Fibroblast of lung (primary cell): ENCODE measurements at places on chromosomes 3 and 15.

- DNase-seq = peak; percentile 13
Observed at GRCh38 chr3:8503871-8504610, 2.4 kb downstream of the LMCD1 start.

- peak; percentile 74 for DNase-seq
Observed at GRCh38 chr15:45022871-45023658, at the start of gene SORD. Gene SORD (plus strand): TSS chr15:45023195. CDS start chr15:45023284, 89 bp downstream.

DNA sequence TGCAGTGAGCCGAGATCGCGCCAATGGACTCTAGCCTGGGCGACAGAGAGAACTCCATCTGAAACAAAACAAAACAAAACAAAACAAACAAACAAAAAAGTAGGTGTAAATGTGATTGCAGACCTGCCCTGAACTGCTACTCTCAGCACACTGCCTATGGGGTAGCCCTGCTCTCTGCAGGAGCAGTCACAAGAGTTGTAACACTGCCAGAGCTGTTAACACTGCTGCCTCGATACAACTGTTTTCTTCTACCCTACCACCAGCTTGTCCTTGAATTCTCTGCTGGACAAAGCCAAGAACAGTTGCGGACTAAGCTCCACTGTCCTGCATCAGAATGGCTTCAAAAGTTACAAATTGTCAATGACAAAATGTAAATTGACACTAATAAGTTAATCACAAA, 89.3 kb downstream of the ALCAM start:
- DNase-seq = no peak

DNA sequence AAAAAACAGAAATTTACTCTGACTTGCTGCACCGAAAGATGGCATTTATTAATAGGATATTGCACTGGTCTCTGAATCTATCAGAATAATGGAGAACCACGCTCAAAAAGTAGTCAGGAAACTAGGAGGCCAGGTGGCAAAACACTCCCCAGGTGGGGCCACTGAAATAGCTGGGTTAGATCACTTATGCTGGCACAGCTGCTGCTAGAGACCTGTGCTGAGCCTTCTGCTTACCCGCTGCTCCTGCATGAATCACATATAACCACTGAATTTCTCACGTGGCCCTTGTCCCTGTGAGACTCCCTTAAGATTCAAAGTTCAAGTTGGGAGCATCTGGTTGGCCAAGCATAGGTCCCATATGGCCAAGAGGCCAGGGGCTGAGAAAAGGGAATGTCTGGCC, 66.0 kb upstream of the OXTR start:
- DNase-seq = no peak

GRCh38 chr15:89553632-89554031, 21.6 kb upstream of the TICRR start:
- DNase-seq = no peak

DNA sequence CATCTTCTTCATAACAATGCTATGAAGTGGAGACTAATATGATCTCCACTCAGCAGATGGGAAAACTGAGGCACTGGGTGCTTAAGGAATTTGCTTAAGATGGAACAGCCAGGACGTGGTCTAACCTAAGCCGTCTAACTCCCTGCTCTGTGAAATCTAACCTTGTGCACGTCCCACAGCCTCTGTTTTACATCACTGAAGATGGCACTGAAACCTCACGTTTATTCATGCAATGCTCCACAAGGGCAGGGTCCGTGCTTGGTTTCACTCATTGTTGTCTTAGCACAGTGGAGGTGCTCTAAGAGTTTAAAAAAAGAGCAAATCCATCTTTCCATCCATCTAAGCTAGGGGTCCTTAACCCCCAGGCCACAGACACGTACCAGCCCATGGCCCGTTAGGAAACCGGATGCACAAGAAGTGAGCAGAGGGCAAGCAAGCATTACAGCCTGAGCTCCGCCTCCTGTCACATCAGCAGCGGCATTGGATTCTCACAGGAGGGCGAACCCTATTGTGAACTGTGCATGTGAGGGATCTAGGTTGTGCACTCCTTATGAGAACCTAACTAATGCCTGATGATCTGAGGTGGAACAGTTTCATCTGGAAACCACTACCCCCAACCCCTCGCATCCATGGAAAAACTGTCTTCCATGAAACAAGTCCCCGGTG, 118.0 kb downstream of the FOXP1 start:
- no peak for DNase-seq

GRCh38 chr3:32821686-32822296, 4.0 kb downstream of the TRIM71 start:
- DNase-seq = no peak

DNA sequence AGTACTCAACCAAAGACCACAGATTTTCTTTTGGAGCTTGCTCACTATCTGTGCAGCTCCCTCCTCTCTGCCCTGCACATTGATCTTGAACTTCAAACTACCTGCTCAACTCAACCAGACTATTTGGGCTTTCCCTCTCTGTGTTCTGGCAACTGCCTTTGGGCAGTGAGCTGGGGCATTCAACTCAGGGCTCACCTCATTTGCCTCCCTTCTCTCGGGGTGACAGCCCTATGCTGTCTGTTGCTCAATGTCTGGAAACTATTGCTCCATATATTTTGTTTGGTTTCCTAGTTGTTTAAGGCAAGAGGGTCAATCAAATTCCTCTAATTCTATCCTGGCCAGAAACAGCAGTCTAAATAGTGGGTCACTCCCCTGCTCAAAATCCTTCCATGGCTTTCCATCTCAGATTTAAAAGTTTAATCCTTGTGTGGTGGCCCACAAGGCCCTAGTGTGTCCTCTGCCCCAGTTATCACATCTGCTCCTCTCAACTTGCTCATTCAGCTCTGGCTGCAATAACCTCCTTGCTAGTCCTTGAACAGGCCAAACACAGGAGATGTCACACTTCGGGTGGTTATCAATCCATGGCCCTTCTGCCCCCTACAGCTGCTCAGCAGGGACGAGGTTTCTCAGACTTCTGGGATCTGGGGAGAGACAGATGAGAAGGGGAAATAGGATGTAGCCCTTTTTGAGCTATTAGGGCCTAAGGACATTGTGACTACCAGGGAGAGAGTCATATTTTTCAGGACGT, 67.8 kb downstream of the SNRK start:
- no peak for DNase-seq

DNA sequence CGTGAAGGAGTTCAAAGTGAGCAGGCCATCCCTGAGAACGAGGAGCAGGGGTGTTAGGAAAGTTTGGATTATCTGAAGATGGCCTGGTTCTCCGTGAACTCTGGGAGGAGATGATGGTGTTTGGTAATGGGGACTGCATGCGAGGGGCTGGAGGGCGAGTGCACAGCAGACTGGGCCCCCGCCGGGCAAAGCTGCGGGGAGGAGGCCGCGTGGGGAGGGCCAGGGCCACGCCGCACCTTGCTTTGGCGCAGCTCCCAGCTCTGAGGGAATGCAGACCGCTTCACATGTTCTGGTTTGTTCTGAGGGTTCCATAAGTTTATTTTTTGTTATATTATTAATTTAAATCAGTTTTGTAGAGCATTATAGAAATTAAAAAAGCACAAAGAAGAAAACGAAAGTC, 22.2 kb downstream of the SLC6A1 start:
- DNase-seq = no peak

GRCh38 chr3:183117056-183117455, 17.8 kb upstream of the MCCC1 start:
- no peak for DNase-seq

GRCh38 chr3:105493305-105493892, 126.7 kb downstream of the ALCAM start:
- no peak for DNase-seq

DNA sequence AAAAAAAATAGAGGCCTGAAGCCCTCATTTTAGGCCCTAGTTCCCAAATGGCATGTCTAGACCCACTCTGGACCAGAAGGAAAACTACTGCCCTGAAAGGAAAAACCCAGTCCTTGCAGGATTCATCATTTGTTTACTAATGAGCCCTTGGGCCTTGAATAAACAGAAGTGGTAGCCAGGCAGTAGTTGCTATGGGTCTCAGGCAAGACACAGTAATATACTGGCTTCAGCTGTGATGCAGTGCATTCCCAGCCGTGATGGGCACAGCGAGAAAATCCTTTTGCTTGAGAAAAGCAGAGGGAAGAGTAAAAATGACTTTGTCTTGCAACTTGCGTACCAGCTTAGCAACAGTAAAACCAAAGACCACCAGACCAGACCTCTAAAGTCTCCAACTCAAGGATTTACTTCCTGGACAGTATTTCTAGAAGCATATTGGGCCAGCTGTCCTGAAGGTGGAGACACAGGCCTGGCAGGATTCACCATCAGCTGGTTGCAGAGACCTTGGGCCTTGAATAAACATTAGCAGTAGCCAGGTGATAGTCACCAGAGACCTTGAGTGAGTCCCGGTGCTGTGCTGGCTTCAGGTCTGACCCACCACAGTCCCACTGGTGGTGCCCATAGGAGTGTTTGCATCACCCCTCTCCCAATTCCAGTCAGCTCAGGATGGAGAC, 208.3 kb upstream of the SLITRK3 start:
- DNase-seq = no peak

DNA sequence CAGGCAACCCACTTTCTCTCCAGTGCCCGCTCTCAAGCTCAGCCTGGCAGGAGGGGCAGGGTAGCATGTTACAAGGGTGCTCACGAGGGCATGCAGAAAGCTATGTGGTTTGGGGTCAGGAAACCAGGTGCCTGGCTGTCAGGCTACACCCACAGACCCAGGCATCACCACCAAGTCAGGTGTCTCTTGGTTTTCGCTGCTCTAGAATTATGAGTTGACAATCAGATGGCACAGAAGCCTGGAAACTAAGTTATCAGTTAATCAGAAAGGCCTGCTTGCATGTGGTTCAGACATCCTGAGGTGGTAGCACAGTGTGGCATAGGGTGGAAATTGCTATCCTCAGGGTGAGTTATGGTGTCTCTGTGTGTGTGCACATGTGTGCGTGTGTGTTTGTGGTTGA, 16.2 kb upstream of the CCR9 start:
- DNase-seq = no peak

DNA sequence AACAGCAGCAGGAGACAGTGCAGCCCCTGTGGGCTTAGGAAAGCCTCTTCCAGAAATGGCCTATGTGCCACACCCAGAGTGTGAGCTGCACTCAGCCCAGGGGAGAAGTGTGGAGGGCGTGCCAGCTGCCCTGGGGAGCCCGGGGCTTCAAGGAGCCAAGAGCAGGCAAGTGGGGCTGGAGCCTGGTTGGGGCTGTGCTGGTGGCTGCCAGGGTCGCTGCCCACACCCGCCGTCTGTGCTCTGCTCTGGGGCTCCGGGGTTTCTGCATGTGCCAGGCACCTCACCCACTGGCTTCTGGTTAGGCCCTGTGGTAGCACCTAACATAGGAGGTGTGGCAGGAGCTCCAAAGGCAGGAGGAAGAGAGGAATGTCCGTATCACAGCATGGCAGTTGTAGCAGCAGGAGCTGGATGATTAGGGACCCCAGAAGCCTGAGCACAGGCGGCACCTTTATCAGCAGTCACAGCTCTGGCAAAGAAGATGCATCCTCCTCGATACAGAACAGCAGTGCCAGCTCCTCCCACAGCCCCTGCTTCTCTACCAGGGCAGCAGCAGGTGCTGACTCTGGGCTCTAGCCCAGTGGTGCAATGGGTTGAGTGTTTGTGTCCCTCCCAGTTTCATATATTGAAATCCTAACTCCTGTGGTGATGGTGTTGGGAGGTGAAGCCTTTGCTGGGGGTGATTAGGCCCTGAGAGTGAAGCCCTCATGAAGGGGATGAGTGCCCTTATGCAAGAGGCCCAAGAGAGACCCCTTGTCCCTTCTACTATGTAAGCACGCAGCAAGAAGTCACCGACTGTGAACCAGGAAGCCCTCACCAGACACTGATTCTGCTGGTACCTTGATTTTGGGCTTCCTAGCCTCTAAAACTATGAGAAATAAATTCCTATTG, 70.0 kb upstream of the KLF13 start:
- DNase-seq = no peak

DNA sequence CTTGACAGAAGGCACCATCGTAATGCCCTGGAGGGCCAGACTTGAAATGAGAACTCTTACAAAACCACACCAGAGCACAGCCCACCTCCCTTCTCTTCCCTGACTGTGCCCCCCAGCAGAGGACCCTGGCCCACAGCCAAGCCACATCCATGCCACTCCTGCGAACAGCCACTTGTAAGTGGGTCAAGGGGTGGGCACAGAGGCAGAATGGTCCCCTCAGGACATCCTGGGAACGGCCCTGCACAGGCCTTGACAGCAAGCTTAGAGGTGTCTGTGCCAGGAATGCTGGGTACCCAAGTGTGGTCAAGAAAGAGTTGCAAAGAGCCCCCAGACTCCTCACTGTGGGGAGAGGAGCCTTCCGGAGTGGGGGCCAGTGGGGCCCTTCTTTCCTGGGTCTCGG, 33.3 kb downstream of the HCN4 start:
- no peak for DNase-seq

DNA sequence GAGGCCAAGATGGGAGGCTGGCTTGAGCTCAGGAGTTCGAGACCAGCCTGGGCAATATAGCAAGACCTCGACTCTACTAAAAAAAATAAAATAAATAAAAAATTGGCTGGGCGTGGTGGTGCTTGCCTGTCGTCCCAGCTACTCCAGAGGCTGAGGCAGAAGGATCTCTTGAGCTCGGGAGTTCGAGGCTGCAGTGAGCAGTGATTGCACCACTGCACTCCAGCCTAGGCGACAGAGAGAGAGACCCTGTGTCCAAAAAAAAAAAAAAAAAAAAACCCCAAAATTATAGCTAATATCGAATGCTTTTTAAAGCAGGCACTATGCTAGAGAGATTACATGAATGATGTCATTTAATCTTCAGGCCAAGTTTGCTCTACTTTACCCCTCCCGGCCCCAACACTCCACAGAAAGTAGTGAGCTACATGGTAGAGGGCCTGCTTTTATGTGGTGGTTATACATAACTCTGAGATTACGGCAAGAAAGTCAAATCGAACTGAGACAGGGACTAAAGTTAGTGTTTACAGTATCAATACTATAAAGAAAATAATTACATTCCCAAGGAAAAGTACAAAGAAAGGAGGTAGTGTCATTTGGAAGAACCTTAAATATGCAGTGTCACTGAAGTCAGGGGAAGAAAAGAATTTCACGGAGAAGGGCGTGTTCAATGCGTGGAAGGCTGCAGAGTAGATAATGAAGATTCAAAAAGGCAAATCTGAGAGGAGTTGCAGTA, 1.1 kb downstream of the ADPGK start:
- DNase-seq = no peak

DNA sequence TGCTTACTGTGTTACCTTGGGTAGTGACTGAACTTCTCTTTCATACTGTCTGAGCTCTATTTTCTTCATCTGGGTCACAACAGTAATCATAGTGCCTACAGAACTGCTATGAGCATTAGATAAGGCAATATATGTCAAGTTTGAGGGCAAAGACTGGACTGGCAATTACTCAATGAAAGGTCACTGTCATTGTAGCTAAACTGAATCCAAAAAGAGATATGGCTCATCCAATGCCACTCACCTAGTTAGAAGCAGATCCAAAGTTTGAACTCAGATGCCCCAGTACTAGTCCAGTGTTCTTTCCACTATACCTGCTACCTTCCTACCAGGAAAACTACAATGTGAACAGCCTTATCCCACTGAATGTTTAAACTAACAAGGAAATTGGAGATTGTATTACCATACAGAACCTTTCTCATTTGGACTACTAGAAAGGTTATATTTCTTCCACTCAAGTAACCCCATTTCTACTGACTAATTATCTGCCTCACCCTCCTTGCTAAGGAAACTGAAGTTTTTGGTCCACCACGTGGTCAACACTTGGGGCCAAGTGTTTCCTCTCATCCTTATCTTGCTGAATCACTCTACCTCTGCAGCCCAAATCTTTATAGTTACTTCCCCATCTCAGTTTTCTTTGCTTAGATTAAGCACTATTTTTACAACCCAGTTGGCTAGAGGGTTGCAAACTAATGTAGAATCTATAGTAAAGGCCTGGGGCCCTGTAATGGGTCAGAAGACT, 202.3 kb upstream of the LPP start:
- no peak for DNase-seq
